ENCODE measurements at places on chromosomes 2 and 18.

- DNase-seq: no peak
Observed at GRCh38 chr18:46677611-46678010, 20.6 kb upstream of the LOXHD1 start.

- DNase-seq: no peak
Observed at GRCh38 chr2:176834226-176834625, 378.4 kb upstream of the HNRNPA3 start.

- DNase-seq: no peak
Observed at GRCh38 chr2:196479350-196479749, 160.2 kb upstream of the CCDC150 start.

DNA sequence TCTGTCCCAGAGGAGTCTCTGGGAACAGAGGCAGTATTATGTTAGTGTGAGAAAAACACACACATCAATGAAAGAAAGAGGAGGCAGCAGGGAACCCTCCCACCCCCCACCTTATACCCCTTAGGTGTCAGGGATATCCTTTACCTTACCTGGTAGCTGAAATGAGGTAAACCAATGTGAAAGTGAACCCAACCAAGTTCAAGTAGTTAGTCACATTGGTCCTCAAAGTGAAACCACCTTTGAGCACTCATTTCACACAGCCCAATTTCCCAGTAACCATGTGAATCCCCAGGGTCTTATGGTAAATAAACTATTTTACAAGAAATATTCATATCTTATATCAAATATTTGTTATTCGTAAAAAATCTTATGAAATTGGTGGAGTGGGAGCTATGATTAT is 377.8 kb downstream of the LRATD1 start:
- DNase-seq: no peak

DNA sequence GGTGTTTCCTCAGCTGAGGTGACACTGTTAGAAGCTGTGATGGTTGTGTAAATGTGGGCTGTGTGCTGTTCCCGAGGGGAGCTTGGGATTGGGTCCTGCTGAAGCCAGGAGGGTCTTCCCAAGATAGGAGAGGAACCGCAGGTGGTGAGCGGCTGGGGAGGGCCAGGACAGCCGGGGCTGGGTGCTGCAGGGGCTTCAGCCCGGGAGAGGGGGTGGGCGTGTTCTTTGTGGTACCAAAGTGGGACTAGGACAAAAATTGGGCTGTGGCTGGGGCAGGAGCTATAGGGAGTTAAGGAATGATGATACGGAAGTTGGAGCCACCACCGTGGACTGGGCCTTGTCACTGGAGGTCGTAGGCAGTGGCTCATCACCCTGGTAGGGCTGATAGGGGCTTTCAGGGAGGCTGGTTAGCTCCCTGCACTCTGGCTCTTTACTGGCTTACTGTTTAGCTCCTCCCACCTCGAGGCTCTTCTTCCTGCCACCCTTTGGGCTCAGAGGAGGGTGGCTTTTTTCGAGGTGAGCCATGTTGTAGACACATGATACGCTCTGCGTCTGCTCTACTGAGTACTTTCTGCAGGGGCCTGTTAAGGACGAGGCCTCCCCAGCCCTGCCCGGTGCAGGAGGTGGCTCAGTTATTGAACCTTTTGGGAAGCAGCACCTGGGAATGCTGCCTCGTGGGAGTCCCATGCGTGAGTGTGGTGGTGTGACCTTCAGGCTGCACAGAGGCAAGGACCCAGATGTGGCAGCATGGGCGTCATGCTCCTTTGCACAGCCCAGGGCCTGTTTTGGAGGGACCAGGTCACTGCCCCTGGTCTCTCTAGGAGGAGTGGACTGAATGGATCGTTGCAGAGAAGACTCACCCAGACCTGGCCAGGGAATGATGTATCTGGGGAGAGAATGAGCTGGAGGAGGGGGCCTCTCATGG is 21.6 kb downstream of the ASB1 start:
- DNase-seq: no peak

DNA sequence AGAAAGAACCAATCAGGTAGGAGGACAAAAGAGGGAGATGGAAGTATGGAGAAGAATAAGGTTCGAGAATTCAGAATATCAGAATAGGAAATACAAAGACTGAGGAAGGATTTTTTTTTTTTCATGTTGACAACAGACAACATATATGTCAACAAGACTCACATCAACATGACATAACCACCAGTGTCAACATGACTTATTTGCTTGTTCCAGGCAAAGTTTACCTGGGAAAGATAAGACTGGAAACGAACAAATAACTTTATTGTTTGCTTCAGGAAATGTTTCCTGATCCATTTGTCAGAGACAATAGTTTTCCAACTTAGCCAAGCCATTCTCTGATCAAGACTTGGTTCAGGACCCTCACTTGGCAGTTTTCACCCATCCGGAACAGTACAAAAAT is 321.9 kb upstream of the NETO1 start:
- DNase-seq: no peak

DNA sequence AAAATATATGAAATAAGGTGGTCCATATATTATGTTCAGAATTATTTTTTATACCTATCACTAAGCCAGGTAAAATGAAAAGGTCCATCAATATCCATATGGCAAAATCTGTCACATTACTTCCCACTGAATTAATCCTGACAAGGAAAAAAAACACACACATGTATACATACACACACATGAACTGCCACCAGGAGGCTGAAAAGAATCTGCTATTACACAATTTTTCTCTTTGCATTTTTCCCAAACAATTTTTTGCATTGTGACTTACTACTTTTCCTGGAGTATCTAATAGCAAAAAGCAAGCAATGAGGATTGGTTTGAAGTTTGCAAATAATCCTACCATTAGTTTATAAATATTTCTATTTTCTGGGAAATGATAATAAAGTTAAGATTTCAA is 128.2 kb upstream of the CD226 start:
- no peak for DNase-seq

GRCh38 chr2:239162976-239163687 is 237.7 kb downstream of the HDAC4 start:
- DNase-seq: no peak

- no peak for DNase-seq
Observed at GRCh38 chr2:78811955-78812610, 213.4 kb upstream of the REG3G start.

GRCh38 chr18:11689669-11690565 is 853 bp downstream of the GNAL start:
- DNase-seq: no peak

- DNase-seq: no peak
Observed at GRCh38 chr2:127185093-127185492, 35.0 kb downstream of the CYP27C1 start.

- no peak for DNase-seq
Observed at GRCh38 chr2:101116841-101117552, 34.2 kb downstream of the TBC1D8 start.

DNA sequence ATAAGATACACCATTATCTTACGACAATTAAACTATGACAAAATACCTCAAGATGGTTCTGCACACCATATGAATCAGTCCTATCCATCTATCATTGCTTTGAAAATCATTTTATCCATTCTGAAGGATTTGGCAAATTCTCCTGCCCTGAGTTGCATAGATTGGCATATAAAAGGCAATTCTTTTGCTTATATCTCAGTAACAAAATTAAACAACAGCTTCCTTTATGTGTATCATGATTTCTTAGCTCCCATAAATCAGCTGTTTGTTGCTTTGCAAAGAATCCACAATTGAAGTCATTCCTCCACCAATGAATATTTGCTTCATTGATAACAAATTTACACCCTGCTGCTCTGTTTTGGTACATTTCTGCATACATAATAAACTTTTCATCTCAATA is 61.7 kb downstream of the ITGB6 start:
- no peak for DNase-seq

DNA sequence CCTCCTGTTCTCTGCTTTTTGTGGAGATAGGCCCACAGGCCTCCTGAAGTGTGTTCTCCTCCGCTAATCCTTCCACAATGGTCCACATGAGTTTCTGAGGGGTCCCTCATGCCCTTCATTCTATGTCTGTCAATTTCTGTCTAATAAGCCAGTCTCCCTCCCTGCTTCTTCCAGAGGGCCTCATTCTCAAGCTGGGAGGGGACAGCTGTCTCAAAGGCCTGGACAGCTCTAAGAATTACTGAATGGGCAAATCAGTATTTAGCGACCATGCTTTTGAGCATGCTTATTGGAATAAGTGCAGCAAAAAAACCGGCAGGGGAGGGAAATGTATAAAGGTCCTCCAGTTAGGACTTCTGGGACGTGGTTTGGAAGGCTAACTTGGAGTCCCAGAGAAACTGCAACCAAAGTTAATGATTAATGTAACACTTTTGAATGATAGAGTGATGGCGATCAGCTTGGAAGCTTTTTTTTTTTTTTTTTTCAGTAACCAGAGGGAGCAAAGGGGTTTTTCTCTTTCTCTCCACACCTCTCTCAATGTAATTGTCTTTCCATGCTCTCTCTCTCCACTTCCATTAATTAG is 890.7 kb upstream of the POU3F3 start:
- no peak for DNase-seq

- DNase-seq: no peak
Observed at GRCh38 chr2:215985257-215985656, 28.1 kb downstream of the MREG start.

- DNase-seq: no peak
Observed at GRCh38 chr2:191959209-191959608, 112.3 kb upstream of the CAVIN2 start.

- DNase-seq: no peak
Observed at GRCh38 chr2:215830304-215830703, 183.0 kb downstream of the MREG start.
